Renal cortex interstitium (tissue), 15 donors: ENCODE measurements at places on chromosomes 2 and 18. TPM values are rescaled to one million over a fixed set of nuclear protein-coding genes. Genes with fewer than 3 reads are reported as not detected.

The RGPD4 gene
- polyA plus RNA-seq, result 0.03 TPM

The CNTNAP5 gene
- polyA plus RNA-seq, result not detected

The EMILIN1 gene
- 96.3 TPM for polyA plus RNA-seq

DNA sequence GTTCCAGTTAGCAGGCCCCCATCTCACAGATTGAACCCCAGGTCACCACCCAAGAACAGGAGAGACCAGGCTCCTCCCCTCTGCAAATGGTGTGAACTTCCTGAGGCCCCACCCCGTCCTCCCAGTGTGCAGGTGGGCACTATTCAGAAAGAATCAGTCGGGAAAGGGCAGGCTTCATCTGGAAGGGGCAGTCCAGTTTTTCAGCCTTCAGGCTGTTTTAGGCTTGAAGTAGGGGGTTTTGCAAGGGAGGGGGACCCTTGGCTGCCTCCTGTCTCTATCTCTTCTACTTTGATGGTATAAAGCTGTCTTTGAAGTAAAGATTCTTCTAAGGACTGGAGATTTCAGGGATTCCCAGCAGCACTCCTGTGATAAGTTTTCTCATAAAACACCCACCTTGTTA lies 267.6 kb downstream of the RND3 start:
- DNase-seq, result no peak

- no peak for DNase-seq
These were observed 8.7 kb downstream of the TMEM182 start for GRCh38 chr2:102770506-102770905.

The PXDN gene
- polyA plus RNA-seq, result 168 TPM

GRCh38 chr2:58089081-58089480 lies 42.5 kb downstream of the VRK2 start:
- no peak for DNase-seq

- DNase-seq, result no peak
These were observed 12.7 kb downstream of the SALL3 start for GRCh38 chr18:78992041-78993011.

The OR6B2 gene
- not detected for polyA plus RNA-seq

GRCh38 chr2:17804358-17804757 lies 11.9 kb upstream of the MSGN1 start:
- no peak for DNase-seq

- no peak for DNase-seq
These were observed 93.9 kb downstream of the VWC2L start for GRCh38 chr2:214504599-214505376.

The CAPN14 gene
- 0.06 TPM for polyA plus RNA-seq

GRCh38 chr2:30796699-30797098 lies 10.5 kb downstream of the CAPN13 start:
- DNase-seq, result no peak

DNA sequence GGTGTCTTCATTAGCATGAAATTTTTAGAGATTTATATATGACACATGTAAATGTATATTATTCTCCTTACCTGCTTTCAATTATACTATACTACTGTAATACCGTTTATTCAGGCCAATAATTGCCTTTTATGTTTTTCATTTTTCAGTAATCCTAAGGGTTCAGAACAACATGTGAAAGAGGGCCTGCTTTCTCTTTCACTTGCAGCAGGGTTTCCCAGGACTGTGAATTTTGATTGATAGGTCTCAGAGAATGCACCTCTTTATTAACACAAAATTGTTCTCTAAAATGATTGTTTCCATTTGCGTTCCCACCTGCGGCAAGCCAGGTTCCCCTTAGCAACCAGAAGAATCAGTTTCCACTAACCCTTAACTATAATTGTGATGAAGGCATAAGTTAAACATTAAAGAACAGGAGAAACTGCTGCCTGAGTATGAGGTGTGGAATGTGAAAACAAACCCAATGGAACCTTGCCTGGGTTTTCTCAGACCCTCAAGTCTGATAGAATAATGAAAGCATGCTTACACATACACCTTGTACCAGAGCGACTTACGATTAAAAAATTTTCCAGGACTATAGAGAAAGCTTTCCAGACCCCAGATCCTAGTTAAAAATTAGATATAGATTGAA lies 1591.2 kb upstream of the LRRTM1 start:
- no peak for DNase-seq

The ARHGEF33 gene
- 1.8 TPM for polyA plus RNA-seq

The IL36RN gene
- polyA plus RNA-seq, result not detected

GRCh38 chr2:21067859-21068537 lies 24.1 kb upstream of the APOB start:
- no peak for DNase-seq

DNA sequence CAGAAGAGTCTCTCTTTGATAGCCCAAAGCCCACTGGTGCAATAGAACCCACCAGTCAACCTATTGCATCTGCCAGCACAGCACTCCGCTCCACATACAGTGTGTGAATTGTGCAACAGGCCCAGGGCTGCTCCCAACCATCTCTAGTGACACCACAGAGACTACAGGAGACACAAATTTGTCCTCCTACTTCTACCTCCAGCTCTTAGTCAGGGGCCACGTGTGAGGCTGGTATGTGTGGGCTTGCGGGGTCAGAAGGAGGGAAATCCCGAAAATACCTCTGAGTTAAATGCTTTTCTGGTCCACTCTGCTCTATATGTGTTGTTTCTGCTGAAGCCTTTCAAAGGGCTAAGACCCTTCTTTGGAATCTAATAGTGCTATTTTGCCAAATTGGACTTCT lies 18.0 kb downstream of the DGUOK start:
- no peak for DNase-seq

The TCF4 gene
- 71.1 TPM for polyA plus RNA-seq

DNA sequence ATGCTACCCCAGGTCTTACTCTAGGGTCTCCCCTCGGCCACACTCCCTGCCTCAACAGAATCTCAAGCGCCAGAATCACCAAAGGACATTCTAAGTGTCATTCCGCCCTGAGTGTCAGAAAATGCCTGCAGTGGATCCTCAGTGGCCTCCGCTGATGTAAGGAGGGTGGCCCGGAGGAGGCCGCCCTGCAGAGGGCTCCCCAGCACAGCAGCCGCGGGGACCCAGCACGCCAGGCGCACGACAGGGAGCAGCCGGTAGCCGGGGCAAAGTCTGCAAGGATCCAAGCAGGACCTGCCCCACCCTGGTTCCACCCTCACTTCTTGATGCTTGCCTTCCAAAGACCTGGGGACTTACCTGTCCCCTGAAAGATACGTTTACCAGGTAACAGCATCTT lies 54.2 kb upstream of the ID2 start:
- DNase-seq, result no peak

GRCh38 chr2:60735496-60736250 lies 20.4 kb upstream of the PAPOLG start:
- no peak for DNase-seq

GRCh38 chr2:191813943-191814342 lies 32.9 kb downstream of the CAVIN2 start:
- no peak for DNase-seq

GRCh38 chr2:130795431-130795830 lies 40.1 kb downstream of the AMER3 start:
- no peak for DNase-seq

The ELOA2 gene
- not detected for polyA plus RNA-seq

DNA sequence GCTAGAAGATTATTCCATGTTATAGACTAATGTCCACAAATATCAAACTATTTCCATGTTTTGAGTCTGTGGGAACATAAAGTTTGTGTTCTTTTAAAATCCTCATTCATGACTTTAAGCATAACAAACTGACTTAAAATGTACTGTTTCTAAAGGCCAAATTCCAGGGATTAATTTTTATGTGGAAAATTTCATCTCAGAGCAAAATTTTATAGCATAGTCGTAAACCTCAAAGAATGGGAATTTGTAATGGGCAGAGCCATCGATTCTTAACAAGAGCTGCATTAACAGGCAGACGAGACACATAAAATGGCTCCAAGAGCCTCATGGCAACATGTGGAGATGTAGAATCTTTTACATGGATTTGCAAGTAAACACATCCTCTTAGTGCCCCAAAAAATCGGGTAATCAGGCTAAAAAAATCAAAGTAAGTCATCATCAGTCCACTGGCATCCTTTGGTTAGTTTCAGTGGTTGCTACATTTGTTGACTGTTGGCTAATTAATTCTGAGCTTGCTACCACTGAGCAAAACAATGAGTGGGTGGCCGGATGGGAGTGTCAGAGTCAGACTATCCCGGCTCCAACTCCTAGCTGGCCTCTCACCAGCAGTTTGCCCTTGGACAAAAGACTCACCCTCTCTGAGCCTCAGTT lies 119.6 kb downstream of the FAM210A start:
- DNase-seq, result no peak

DNA sequence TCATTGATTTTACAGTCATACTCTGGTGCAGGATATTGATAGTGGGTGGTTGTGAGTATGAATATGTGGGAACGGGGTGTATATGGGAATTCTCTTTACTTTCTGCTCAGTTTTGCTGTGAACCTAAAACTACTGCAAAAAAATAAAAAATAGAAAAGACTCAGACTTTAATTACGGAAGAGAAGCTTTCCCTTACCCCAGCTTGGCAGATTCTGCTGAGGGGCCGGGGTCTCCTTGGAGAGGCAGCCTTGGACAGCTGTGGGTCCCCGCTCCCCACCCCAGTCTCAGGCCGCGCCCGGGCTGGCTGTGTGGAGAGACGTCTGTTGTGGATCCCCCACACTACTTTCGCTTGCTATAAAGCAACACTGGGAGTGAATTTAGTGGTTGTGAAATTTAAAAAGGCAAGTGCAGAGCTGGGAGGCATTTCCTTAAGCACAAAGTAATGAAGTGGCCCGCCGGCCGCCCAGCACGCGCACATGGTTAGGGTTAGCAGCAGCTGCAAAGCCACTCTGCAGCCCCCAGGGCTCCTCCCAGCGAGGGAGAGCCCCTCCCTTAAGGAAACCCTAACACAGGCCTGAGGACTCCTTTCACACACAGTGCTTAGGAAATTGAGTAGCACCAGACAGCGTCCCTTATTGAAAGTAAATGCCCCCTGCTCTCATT lies 102.4 kb downstream of the DDX1 start:
- DNase-seq, result no peak

DNA sequence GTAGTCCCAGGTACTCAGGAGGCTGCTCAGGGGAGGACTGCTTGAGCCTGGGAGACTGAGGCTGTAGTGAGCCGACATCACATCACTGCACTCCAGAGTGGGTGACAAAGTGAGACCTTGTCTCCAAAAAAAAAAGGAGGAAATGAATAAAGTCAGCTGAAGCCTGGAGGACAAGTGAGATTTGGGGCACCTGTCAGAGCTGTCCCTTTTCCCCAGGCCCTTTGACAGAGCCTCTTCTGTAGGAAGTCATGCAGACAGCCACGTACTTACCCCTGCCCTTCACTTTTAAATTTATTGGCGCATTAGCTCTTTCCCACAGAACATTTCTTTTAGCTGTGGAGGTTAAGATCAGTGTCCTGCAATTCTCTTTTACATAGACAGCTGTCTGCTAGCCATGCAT lies 151.0 kb upstream of the DNMT3A start:
- DNase-seq, result no peak

- no peak for DNase-seq
These were observed 409.8 kb downstream of the PLCL1 start for GRCh38 chr2:198214114-198214596.

DNA sequence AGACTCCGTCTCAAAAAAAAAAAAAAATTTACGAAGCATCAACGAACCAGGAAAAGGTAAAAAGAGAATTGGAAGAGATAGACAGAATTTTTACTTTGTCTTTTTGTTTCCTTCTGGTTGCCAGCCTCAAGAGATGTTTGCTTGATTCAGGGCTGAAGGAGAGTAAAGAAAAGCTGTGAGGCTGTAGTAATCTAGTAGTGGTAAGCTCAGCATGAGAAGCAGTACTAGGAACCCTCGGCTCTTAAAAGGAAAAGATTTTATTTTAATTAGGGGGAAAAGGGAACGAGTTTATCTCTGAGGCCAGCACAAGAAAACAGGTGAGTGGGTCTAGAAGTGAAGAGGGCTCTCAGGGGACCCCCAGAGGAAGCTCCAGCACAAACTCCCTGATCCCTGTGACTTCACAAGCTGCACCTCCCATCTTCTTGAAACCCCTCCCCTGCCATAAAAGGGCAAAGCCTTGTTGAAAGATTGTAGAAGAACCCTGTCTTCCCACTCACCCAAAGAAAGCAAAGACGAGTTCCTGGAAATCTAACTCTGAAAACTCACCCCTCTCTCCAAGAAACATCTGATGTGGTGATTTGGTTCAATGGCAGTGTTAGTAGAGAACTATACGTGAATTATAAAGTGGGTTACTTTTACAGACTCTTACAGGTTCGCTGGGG lies 8.6 kb downstream of the RBMS1 start:
- DNase-seq, result no peak

The CSRNP3 gene
- 9.5 TPM for polyA plus RNA-seq

- no peak for DNase-seq
These were observed 24.0 kb upstream of the VPS4B start for GRCh38 chr18:63446266-63446665.

The AMER3 gene
- polyA plus RNA-seq, result 0.03 TPM

The SLC9A4 gene
- 5.9 TPM for polyA plus RNA-seq

- DNase-seq, result no peak
These were observed 33.0 kb downstream of the ERBB4 start for GRCh38 chr2:212505586-212505985.

DNA sequence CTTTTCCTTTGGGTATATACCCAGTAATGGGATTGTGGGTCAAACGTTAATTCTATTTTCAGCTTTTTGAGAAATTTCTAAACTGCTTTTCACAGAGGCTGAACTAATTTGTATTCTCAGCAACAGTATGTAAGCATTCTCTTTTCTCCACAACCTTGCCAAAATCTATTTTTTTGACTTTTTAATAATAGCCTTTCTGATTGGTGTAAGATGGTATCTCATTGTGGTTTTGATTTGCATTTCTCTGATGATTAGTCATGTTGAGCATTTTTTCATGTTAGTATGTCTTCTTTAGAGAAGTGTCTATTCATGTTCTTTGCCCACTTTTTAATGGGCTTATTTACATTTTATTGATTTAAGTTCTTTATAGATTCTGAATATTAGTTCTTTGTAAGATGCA lies 145.5 kb downstream of the TRABD2A start:
- no peak for DNase-seq

GRCh38 chr2:200077838-200078237 lies 122.5 kb downstream of the MAIP1 start:
- no peak for DNase-seq

GRCh38 chr2:7210712-7211111 lies 293.5 kb downstream of the RNF144A start:
- DNase-seq, result no peak

The VPS4B gene
- 58.9 TPM for polyA plus RNA-seq

- no peak for DNase-seq
These were observed 149.9 kb downstream of the PLCL1 start for GRCh38 chr2:197954328-197954727.

DNA sequence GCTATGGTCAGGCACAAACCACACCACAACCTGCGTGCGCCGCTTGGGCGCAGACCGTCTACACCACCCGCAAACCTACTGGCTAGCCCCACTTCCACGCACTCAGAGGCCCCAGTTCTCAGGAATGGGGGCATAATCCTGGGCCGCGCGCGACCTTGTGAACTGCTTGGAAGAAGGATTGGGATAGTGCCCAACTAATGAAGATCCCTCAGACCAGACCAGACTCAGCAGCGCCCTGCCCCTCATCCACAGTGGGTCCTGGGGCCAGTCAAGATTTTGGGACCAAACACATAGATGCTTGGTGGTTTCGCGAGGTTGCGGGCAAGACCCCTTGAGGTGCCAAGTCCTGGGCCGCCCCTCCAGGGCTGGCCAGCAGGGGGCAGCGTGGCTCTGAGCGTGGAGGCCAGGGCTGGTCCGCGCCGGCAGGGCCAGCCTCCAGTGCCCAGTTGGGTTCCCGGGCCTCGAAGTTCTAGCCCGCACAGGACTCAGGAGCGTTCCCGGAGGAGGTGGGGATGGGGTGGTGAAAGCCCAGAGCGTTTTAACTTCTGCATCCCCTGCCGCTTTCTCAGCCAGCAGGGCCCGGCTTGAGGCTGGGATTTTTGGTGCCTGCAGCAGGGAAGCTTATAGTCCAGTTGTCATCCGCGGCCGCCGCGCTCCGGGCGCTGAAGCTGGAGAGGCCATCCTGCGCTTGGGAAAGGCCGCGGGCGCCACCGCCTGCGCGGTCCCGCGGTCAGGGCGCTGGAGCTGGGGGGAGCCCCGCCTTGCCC lies 8.3 kb downstream of the OSR1 start:
- DNase-seq, result no peak
